ENCODE measurements at places on chromosomes 2 and 18. TPM values are rescaled to one million over a fixed set of nuclear protein-coding genes. Genes with fewer than 3 reads are reported as not detected.

- DNase-seq: no peak
Measured at GRCh38 chr2:207988975-207989374, 36.4 kb downstream of the PLEKHM3 start.

GRCh38 chr18:23812546-23813440 lies 123.5 kb downstream of the LAMA3 start:
- no peak for DNase-seq

GRCh38 chr18:69109686-69110085 lies 291.0 kb upstream of the DOK6 start:
- DNase-seq: no peak

DNA sequence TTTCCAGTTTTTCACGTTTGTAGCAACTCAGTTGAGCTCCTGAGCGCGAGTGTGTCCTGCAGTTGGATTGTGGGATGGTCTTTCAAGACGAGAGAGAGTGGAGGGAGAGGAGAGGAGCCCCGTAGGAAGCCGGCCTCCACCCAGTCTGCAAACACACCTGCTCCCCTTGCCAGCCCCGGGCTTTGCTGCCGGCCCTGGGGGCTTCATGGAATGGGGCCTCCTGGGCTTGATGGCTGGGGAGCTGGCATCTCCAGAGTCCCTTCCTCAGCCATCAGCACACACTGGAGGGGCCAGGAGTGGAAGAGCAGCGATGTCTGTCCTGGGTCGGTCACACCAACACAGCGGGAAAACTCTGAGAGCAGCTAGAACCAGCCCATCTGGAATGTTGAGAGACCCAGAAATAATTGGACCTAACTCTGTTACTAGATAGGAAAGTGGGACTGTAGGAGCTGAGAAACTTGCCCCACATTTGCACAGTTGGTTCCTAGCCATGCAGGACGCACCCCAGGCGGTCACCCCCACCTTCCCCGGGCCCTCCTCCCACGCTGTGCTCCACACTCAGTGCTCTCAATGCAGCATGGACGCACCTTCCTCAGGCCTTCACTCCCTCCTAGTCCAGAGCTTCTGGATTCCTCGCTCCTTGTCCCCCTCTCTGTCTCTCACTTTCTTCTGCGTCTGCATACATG lies 69.6 kb downstream of the PTGR3 start:
- peak; percentile 33 for DNase-seq

- DNase-seq: no peak
Measured at GRCh38 chr18:13930964-13931363, 15.6 kb upstream of the MC2R start.

DNA sequence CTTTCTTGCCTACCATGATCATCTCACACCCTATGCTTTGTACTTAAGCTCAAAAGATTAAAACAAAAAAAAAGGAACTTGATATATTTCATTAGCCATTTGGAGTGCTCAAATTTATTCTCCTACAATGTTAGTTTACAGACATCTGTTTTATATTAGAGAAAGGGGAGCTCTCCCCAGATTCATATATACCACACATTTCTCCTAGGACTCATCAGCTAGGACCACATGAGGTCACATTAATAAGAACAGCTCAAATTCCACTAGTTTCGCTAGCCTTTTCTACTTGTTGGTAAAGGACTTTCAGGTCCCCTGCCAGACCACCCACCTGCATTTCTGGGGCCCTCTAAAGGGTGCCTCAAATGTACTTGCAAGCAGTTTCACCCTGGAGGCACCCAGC lies 151.2 kb upstream of the MMADHC start:
- DNase-seq: no peak

DNA sequence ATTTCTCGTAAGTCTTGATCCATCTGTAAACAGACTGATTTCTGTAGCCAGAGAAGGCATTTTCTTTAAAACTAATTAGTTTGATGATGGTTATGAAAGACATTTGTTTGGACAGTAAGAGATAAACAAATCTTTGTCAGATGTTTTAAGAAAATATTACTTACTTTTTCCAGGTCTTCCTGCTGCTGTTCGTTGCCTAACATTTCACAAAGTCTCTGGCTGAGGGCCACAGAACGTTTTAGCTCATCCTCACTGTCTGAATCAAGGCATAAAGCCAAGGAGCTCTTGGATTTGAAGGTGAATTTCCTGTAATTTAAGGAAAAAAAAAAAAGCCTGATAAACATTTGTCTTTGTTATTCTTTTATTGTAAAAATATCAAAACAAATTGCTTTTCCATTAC lies 57.8 kb downstream of the VIL1 start:
- DNase-seq: no peak

DNA sequence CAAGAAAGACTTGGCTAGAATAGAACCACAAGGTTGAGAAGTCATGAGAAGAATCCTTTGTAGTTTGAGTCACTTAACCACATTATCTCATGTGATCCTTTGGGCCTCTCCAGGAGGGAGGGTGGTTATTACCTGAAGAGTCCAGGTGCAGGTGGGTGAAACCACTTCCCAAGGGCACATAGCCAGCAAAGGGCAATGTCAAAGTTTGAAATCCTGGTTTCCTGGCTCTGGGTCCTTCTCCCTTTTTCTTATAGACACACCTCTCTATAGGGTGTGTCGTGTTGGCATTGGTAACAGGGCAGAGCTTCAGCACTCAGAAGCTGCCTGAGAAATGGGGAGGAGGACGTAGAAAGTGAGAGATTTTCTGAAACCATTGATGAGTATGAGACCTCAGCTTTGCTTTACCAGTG lies 137.9 kb downstream of the MGAT5 start:
- no peak for DNase-seq

GRCh38 chr18:63317982-63318888 lies 1.3 kb downstream of the BCL2 start:
- DNase-seq: peak; percentile 53

- DNase-seq: no peak
Measured at GRCh38 chr2:608297-608696, 68.9 kb downstream of the TMEM18 start.

GRCh38 chr2:168355121-168355520 lies 101.0 kb upstream of the CERS6 start:
- no peak for DNase-seq

GRCh38 chr2:189599245-189599644 lies 18.7 kb upstream of the SLC40A1 start:
- no peak for DNase-seq

- DNase-seq: no peak
Measured at GRCh38 chr2:171550613-171551012, 28.3 kb downstream of the CYBRD1 start.

GRCh38 chr2:231191896-231192872 lies 6.2 kb upstream of the ARMC9 start:
- DNase-seq: peak; percentile 58

- peak; percentile 85 for DNase-seq
Measured at GRCh38 chr2:54666634-54667265, 56.7 kb upstream of the EML6 start.

GRCh38 chr2:96702098-96702785 lies 37.6 kb downstream of the LMAN2L start:
- DNase-seq: no peak

DNA sequence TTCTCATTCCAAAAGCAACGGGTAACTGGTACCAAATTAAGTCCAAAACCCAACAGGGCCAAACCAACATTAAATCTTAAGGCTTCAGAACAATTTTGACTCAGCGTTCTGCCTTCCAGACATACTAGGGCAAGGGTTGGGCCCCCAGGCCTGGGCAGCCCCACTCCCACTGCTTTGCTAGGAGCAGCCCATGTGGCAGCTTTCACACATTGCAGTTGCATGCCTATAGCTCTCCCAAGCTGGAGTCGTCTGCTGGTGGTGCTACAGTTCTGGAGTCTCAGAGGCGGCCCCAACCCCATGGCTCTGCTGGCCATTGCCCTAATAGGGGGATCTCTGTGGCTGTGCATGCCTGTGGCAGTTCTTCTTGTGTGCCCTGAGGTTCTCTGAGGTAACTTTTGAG lies 37.6 kb upstream of the CD226 start:
- no peak for DNase-seq

- peak; percentile 74 for DNase-seq
Measured at GRCh38 chr18:70334728-70335329, 46.0 kb downstream of the SOCS6 start.

The KCNIP3 gene
- 1.6 TPM for total RNA-seq

The CAPN10 gene
- 13.7 TPM for total RNA-seq

The MARCO gene
- 38.8 TPM for total RNA-seq

The MYOM1 gene
- 4.9 TPM for total RNA-seq

The FER1L5 gene
- total RNA-seq: 0.10 TPM

The BOLL gene
- not detected for total RNA-seq

The MRPS9 gene
- total RNA-seq: 13.5 TPM

The WDR43 gene
- total RNA-seq: 17.5 TPM

All from left lobe of liver (tissue), 2 donors.